Right ventricle myocardium inferior (tissue), 1 donor: ENCODE measurements at places on chromosomes 6 and 20. TPM values are rescaled to one million over a fixed set of nuclear protein-coding genes. Genes with fewer than 3 reads are reported as not detected.

RIPOR2 gene
- total RNA-seq = 2.6 TPM

SMPD2 gene
- total RNA-seq = 4.4 TPM

HLA-DPA1 gene
- 42.8 TPM for total RNA-seq

OOEP gene
- not detected for total RNA-seq

PI16 gene
- 15.1 TPM for total RNA-seq

OR2H1 gene
- not detected for total RNA-seq

SMPDL3A gene
- 4.5 TPM for total RNA-seq

LY86 gene
- total RNA-seq = 1.1 TPM

TMEM244 gene
- not detected for total RNA-seq

ENPP3 gene
- total RNA-seq = 0.16 TPM

MRPL14 gene
- 41.7 TPM for total RNA-seq

HLA-DOA gene
- total RNA-seq = 1.5 TPM

HTR1E gene
- not detected for total RNA-seq

SCUBE3 gene
- total RNA-seq = 10.3 TPM

GINS1 gene
- 0.73 TPM for total RNA-seq

TSPYL4 gene
- total RNA-seq = 27.4 TPM

CCN5 gene
- total RNA-seq = 13.6 TPM

EYA2 gene
- total RNA-seq = 1.5 TPM
